ENCODE measurements at places on chromosomes 1 and 21.

DNA sequence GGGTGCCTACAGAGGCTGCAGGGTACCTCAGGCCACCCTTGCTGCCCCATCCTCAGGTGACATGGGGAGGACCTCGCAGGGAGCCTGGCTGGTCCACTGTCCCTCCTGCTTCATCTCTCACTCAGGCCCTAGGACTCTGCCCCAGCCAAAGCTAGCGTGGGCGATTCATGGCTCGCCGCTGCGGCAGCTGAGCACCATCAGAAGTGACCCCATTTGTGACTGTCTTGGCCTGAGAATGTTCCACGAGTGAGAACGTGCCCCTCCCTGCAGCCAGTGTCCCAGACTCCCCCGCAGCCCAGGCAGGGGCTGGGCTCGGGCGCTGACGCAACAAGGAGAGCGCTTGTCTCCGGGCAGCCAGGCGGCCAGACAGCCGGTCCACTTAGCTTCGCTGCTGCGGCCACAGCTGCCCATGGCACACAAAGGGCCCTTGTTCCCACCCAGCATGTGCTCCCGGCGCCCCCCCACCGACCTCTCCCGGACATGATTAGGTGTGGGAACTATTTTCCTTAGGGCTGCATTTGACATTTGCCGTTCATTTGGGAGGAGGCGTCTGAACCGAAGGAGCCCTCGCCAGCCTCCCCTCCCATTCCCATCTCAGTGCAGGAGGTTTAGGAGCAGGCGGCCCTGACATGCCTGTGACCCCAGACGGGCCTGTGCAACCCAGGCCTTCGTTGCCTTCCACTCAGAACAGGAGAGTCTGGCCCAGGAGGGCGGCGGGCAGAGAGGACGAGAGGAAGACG, 19.3 kb upstream of the POFUT2 start:
- DNase-seq: no peak

DNA sequence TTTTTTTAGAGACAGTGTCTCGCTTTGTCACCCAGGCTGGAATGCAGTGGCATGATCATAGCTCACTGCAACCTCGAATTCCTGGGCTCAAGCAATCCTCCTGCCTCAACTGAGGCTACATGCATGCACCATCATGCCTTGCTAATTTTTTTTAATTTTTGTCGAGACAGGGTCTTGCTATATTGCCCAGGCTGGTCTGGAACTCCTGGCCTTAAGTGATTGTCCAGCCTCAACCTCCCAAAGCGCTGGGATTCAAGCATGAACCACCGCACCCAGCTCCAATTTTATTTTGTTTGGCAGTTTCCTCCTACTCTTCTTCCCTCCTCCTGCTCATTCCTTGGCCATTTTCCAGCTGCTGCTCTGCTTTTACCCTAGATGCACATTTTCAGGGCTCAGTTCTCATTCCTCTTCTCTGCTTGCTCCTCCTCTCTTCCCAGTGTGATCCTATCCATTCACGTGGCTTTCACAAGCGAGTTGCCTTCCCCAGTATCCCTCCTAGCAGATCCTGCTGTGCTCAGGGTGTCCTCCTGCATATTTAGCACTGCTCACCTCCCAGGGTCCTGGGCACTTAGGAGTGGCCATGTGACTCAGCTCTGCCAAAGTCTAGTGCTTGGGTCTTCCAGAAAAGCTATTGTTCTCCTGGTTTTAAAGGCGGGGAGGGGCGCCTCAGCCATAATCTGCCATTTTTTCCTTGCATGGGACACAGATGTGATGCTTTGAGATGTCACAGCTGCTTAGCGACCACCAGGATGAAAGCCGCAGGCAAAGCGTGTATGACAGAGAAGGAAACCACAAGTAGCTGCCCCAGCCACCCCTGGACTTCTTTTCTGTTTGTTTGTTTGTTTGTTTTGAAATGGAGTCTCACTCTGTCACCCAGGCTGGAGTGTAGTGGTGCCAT, 33.7 kb downstream of the PSEN2 start:
- no peak for DNase-seq

GRCh38 chr1:22267413-22268175, 124.7 kb upstream of the WNT4 start:
- no peak for DNase-seq

DNA sequence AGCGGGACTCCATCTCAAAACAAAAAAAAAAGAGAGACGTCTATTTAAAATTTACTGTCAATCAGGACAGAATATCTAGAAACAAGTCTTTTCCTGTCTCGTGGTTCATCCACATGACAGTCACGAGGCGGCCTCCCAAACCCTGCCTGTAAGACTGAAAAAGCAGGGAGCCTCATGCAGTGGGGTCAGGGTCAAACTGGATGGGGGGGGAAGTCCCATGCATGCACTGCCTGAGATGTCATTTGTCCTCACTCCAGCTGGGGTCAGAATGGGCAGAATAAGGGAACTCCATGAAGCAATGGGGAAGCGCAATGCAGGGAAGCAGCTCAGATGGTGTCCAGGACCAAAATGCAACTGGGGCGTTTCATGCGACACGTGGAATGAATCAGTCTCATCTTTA, 85.5 kb downstream of the PIK3CD start:
- no peak for DNase-seq

GRCh38 chr1:186670297-186671135, 9.7 kb downstream of the PTGS2 start:
- no peak for DNase-seq

DNA sequence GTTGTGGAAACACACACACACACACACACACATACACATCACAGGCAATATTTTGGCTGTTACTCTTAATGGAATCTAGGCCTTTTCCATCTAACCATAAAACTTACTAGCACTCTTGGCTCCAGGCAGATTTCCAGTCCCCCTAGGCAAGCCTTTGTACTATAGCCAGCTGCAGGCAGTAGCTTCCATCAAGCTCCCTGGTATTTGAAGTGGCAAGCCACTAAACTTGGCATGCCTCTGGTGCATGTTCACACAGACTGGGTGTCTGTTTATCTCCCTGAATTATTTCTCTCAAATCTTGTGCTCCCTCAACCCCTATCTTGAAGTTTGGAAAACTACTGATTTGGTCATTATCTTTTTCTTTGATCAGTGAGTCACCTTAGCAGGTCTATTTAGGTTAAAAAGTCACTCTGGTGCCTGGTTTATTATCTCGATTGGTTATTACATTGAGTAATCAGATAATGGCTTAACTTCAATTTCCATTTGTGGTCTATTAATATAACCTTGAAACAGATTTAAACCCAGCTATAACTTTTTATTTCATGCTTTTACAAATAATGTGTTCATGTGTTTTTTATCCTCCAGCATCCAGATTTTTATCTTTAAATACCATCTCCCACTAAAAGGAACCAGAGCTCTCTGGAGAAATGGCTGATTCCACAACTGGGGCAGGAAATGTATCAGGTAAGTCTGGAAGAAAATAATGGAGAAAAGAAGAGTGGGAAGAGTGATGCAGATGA, 2.7 kb upstream of the RBM15 start:
- no peak for DNase-seq

DNA sequence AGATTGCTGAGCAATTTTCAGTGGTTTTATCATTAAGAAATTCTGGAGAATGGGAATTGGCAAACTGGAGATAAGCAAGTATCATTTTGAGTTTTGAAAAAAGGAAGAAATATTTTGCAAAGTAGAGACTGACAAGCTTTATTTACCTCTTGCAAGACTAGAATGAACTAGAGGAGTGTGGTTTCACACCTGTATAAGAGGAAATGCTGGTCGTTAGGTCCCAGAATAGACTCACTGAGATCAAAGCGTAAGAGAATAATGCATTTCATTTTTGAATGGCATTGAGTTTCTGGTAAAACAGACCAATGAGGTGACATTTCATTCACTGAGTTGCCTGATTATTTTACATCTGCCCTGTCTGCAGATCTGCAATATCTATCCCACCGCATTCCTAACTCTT, 308.1 kb downstream of the ADGRL2 start:
- DNase-seq: no peak

GRCh38 chr1:31714442-31715086, 10.7 kb upstream of the COL16A1 start:
- no peak for DNase-seq

GRCh38 chr1:190904091-190904695, 426.5 kb upstream of the BRINP3 start:
- no peak for DNase-seq

DNA sequence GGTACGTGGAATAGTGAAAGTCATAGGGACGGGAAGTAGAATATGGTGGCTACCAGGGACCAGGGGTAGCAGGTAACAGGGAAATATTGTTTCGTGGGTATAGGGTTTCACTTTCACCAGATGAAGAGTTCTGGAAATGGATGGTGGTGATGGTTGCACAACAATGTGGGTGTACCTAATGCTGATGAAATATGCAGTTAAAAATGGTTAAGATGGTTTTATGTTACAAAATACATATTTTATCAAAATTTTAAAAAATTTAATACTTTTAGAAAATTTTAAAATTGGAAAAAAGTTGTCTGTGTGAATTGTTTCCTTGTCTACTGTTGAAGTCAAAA, 55.5 kb upstream of the TLR5 start:
- DNase-seq: no peak

DNA sequence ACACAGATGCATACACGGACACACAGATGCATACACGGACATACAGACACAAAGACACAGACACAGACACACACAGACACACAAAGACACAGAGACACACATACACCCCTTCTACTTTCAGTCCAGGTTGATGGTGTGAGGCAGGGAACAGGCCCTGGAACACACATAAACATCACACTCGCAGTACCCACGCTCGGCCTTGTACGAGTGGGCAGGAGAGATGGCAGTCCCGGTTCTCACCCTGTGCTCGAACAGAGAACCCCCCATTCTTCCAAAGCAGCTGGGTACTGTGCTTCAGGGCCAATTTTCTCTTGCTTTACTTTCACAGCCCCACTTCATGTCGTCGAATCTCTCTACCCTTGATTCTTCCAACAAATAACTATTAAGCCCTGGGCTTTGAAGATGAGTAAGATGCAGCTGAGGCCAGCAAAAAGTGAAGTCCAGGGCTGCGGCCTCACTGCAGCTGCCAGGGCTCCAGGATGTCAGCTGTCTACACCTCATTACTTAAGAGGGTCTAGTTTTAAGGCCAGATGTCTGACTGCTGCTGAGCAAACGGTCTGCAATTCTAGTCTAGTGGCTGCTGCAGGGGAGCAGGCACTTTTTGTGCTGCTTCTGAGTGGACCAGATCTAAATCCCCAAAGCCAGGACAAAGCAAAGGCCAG, 90.1 kb downstream of the PGBD5 start:
- no peak for DNase-seq

DNA sequence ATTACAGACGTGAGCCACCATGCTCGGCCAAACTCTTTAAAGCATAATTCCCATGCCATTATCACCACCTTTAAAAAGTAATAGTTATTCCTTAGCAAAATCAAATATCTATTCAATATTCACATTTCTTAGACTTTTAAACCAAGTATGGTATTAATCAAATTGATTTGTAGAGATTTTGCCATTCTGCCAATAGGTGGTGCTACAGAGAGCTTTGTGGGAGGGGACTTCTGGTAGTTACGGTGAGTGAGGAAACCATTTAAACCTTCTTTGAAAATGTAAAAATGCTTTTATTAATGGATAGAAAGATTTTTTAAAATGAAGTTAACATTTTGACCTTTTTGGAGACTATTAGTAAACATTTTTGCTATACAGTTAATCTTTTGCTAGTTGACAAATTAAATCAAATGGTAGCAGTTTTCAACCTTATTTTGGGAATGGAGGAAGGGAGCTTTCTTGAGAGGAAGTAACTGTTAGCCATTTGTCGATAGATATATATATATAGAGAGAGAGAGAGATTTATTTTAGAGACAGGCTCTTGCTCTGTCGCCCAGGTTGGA, 19.3 kb downstream of the IARS2 start:
- no peak for DNase-seq

- DNase-seq: no peak
These were observed at the start of gene MAP3K7CL for GRCh38 chr21:29130270-29130969. TSS of gene MAP3K7CL (plus strand) at chr21:29130644. CDS start at chr21:29133345, 2,701 bp downstream.

GRCh38 chr1:79363430-79363829, 356.9 kb upstream of the ADGRL4 start:
- no peak for DNase-seq

DNA sequence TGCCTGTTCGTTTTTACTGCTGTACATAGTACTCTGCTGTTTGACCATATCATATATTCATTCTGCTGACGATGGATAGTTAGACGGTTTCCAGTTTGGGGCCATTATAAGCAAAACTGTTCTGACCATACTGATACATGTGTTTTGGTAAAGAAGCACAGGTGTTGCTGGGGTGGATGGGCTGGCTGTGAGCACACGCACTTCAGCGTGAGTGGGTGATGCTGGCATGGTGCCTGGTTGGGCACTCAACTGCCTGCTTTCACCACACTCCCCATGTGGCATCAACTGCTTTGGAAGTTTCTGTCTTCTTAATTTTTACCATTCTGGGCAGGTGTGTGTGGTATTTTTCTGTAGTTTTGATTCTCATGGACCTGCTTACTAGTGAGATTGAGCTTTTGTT, 37.3 kb downstream of the ADARB1 start:
- DNase-seq: no peak

- no peak for DNase-seq
These were observed 72.0 kb upstream of the ATF3 start for GRCh38 chr1:212536586-212536985.

GRCh38 chr1:2187619-2188018, 7.0 kb downstream of the FAAP20 start:
- no peak for DNase-seq

GRCh38 chr1:221706876-221707582, 34.9 kb downstream of the DUSP10 start:
- no peak for DNase-seq

DNA sequence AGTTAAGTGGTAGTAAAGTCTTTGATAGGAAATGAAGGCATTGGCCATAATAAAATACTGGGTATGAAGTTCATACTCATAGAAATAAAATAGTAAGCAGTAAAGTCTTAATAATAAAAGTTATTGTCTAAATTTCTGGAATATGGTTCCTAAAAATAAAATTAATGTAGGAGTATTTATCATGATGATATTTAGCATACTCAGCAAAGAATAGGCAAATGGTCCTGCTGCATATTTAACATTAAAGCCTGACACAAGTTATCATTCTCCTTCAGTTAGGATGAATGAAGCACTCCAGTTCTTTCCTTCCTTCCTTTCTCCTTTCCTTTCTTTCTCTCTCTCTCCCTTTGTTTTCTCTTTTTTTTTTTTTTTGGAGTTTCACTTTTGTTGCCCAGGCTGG, 25.3 kb downstream of the PDZK1IP1 start:
- DNase-seq: no peak

DNA sequence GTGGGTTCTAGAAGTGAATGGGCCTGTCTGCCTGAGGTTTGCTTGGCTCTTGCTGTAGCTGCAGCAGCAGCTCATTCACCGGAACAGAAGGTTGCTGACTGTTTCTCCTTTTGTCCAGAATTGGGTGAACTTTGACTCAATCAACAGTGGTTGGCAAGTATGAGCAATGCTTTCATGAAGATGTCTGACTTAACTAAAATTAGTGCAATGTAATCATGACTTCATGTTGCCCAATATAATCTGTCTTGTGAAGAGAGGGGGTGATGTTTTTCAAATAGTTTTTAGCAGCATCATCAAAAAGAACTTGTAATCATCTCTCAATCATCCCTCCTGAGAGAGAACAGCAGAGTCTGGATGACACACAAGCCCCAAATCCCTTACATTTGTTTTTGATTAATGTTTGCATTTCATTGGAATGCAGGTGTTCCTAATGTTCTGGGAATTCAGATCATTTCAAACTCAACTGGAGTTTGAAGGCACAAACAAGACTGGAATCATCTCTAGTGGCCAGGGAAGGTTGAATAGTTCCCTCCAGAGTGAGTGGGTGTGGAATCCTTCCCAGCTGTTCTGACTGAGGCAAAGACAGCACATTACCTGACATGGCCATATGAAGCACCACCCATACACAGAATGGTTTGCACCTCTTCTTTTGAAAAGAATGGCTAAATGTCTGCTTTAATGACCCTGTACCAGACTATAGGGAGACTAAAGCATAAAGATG, 82.9 kb downstream of the HLX start:
- DNase-seq: no peak

- DNase-seq: no peak
These were observed 287.5 kb downstream of the HLX start for GRCh38 chr1:221166559-221167318.

All from stimulated activated CD8-positive, alpha-beta memory T cell treated with anti-CD3 and anti-CD28 coated beads, Interleukin-4, amount 100 ng/mL, for 1 hour (primary cell).